Upper lobe of right lung (tissue), 1 donor: ENCODE measurements at places on chromosomes 16 and 17. TPM values are rescaled to one million over a fixed set of nuclear protein-coding genes. Genes with fewer than 3 reads are reported as not detected.

DNA sequence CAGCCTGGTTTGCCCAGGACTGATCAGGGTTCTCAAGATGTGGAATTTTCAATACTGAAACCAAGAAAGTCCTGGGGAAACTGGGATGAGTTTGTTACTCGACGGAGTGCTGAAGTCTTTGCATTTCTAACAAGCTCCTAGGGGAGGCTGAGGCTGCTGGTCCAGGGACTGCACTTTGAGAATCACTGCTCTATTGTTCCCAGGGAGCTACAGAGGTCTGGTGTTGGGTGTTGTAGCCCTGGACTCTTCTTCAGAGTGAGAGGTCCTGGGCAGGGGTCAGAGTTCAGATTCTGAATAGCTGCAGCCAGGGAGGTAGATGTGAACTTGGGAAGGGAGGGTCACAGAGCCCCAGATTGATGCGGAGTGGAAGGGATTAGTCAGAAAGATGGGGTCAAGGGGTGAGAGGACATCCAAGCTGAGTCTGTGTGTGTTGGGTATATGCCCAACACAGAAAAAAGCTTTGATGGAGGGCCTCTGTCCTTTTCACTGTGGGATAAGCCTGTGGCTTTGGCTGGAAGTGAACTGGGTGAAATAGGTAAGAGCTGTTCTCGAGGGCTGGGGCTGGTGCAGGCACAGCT, 14.1 kb downstream of the TMEM238L start:
- no peak overlapping the region for H3K27ac ChIP-seq
- no peaks in the 10 kb centered on the region for H3K4me1 ChIP-seq
- H3K36me3 ChIP-seq: no peaks in the 10 kb centered on the region
- H3K27me3 ChIP-seq: no peaks in the 10 kb centered on the region

GRCh38 chr17:41589301-41589700, 2.6 kb upstream of the KRT14 start:
- H3K4me1 ChIP-seq: no peaks in the 10 kb centered on the region
- H3K4me3 ChIP-seq: no peak overlapping the region
- peaks cover 4% of the 10 kb centered on the region for H3K27me3 ChIP-seq
- no peaks in the 10 kb centered on the region for H3K36me3 ChIP-seq
- DNase-seq: peak; percentile 25

GRCh38 chr17:45851022-45851421, 6.3 kb downstream of the SPPL2C start:
- no peak overlapping the region for H3K4me3 ChIP-seq
- no peaks in the 10 kb centered on the region for H3K4me1 ChIP-seq
- H3K36me3 ChIP-seq: no peaks in the 10 kb centered on the region
- H3K27ac ChIP-seq: no peak overlapping the region
- H3K27me3 ChIP-seq: peaks cover 20% of the 10 kb centered on the region

DNA sequence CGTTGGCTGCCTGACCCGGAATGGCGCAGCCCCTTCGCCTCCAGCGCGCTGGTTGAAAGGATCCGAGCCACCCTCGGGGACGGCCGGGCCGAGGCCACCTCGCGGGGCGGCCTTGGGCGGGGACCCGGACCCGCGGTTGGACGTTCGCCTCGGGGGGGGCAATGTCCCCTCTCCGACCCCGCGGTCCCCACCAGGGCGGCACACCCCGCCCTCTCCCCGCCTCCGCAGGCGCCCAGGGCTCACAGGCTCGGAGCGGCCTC, 1.0 kb upstream of the SOX8 start:
- peaks cover 41% of the 10 kb centered on the region for H3K27me3 ChIP-seq
- peaks cover 7% of the 10 kb centered on the region for H3K4me1 ChIP-seq
- DNase-seq: no peak
- peak overlapping the region; percentile 43 for H3K4me3 ChIP-seq

DNA sequence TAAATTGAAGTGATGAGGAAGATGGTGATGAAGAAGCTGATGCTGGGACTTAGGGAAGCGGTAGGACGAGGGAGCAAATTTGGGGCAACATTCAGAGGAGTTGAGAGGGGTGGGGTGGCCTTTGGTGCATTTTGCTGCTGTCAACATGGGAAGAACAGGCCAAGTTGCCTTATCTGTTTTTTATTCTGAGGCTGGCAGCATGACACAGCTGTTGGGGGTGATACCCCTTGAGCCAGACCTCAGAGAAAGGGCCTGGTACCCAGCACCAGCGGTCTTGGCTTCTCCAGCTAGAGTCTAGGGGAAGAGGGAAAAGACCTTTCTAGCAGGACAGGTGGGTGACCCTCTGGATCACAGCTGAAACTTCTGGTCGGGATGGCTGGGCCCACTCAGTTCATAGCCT, 4.6 kb downstream of the IGFBP4 start:
- no peak for DNase-seq
- peak overlapping the region; percentile 81 for H3K4me3 ChIP-seq
- H3K27ac ChIP-seq: peak overlapping the region; percentile 90
- peaks cover 8% of the 10 kb centered on the region for H3K36me3 ChIP-seq
- peaks cover 67% of the 10 kb centered on the region for H3K4me1 ChIP-seq

- no peak overlapping the region for H3K27ac ChIP-seq
- no peak overlapping the region for H3K4me3 ChIP-seq
- DNase-seq: no peak
- H3K4me1 ChIP-seq: peaks cover 28% of the 10 kb centered on the region
Measured at GRCh38 chr16:56993204-56993603, 3.8 kb downstream of the NLRC5 start.

DNA sequence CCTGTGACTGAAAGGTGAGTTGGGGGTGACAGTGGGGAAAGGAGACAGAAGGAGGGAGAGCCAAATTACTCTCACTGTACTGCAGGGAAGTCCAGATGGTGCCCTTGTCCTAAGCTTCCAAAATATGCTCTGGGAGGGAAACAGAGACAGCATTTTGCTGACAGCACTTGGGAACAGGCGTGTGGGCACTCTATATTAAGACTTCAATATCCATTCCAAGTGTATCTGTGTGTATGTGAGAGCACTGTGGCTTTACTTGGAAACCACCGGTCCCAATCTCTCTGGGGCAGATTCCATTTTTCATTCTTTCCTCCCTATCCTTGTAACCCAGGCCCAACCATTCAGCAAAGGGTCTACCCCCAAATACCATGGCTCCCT, 407.3 kb downstream of the UTP18 start:
- H3K27me3 ChIP-seq: no peaks in the 10 kb centered on the region
- no peak overlapping the region for H3K27ac ChIP-seq
- no peak for DNase-seq

DNA sequence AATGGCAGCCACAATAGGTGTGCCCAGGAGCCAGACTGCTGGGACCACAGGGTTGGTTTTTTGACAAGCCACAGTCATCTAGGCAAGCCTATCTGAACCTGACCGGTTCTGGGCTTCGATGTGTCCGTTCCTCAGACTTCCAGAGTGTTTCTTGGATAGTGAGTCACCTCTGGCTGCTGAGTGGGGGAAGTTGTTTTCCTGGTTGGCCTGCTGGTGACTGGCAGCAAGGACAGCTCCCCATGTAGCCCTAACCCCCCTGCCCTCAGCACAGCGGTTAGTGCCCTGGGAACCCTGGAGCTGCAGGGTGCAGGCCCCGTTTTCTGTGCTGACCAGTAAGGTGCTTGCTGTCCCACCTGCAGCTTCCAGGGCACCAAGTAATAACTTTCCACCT, 65.5 kb downstream of the PLD6 start:
- H3K27me3 ChIP-seq: no peaks in the 10 kb centered on the region
- peaks cover 93% of the 10 kb centered on the region for H3K36me3 ChIP-seq
- H3K4me1 ChIP-seq: no peaks in the 10 kb centered on the region
- DNase-seq: no peak

DNA sequence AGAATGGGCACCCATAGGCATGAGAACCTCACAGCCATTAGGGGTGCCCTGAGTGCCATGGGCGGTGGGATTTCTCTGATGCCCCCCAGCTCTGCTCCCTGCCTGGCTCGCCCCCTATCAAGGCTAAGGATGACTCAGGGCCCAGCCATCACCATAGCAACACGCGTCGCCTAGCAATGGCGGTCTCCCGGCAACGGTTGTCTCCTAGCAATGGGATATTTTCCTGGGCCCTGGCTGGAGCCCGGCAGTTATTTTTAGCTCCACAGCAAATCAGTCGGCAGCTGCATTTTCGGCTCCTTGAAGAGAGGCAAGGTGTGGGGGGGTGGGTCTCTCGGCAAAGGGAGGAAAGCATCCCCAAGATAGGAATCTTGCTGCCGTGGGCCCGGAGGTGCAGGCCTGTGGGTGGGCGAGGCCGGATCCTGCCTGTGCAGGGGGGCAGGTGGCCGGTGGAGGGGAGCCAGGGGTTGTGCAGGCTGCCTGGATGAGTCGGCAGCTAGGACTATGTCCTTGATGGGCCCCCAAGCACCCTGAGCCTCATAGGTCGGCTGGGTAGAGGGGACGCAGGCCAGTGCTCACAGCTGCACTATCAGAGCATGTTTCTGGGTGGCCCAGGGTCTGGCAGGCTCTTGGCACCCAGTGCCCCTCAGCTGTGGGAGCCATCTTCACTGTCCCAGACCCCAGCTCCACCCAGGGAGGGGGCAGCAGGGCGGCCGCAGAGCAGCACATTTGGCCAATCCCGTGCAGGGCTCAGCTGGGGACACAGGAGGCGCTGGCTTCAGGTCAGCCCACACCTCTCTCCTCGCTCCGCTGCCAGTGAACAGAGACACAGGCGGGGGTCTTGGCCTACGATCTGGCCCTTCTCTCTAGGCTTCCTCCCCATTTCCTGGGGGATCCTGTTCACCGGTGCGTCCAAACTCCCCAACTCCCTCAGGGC, 4.2 kb upstream of the FBXL16 start:
- H3K36me3 ChIP-seq: no peaks in the 10 kb centered on the region
- peaks cover 4% of the 10 kb centered on the region for H3K4me1 ChIP-seq
- no peak overlapping the region for H3K4me3 ChIP-seq
- no peak for DNase-seq
- H3K27ac ChIP-seq: no peak overlapping the region
- H3K27me3 ChIP-seq: peaks cover 60% of the 10 kb centered on the region

- peaks cover 6% of the 10 kb centered on the region for H3K27me3 ChIP-seq
- no peak overlapping the region for H3K4me3 ChIP-seq
- no peak overlapping the region for H3K27ac ChIP-seq
- H3K4me1 ChIP-seq: no peaks in the 10 kb centered on the region
- no peak for DNase-seq
Measured at GRCh38 chr17:57170866-57171265, 85.5 kb upstream of the MSI2 start.

- H3K27ac ChIP-seq: no peak overlapping the region
- no peaks in the 10 kb centered on the region for H3K27me3 ChIP-seq
- no peak overlapping the region for H3K4me3 ChIP-seq
- H3K4me1 ChIP-seq: no peaks in the 10 kb centered on the region
- no peak for DNase-seq
- H3K36me3 ChIP-seq: no peaks in the 10 kb centered on the region
Measured at GRCh38 chr16:55868137-55868536, 7.0 kb downstream of the CES5A start.

HS3ST4 gene
- total RNA-seq: 0.32 TPM

NBR1 gene
- total RNA-seq: 80.4 TPM

NKD1 gene
- 47.2 TPM for total RNA-seq
